ENCODE measurements at places on chromosomes 2 and 18.

GRCh38 chr2:45436456-45436855, 174.6 kb downstream of the SRBD1 start:
- ATAC-seq = no peak

- no peak for ATAC-seq
These were observed 5.1 kb upstream of the MARCO start for GRCh38 chr2:118936936-118937335.

DNA sequence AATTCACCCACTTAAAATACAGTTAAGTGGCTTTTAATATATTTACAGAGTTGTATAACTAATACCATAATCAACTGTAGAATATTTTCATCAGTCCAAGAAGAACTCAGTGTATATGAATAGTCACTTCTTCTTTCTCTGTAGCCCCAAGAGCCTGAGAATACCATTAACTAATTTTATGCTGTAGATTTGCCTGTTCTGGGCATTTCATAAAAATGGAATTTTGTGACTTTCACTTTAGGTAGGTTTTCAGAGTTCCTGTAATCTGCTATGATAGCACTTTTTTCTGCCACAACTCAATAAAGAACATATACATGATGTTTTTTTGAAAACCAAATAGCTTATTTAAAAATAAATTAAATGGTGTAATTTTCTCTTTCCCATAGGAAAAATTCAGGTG, 57.6 kb downstream of the CCDC102B start:
- no peak for ATAC-seq

DNA sequence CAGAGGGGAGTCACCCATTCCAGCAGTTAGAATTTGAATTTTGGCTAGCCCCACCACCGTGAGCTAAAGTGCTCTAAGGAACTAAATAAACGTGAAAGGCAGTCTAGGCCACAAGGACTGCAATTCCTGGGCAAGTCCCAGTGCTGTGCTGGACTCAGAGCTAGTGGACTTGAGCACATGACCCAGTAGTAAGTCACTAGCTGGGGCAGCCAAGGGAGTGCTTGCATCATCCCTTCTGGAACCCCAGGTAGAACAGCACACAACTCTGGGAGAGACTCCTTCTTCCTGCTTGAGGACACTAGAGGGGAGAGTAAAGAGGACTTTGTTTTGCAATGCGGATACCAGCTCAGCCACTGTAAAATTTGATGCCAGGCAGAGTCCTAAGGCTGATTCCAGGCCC, 672.2 kb downstream of the CPS1 start:
- no peak for ATAC-seq

GRCh38 chr2:223314811-223315210, 262.8 kb downstream of the KCNE4 start:
- ATAC-seq = no peak

- peak; percentile 75 for ATAC-seq
These were observed 65.8 kb downstream of the RBMS1 start for GRCh38 chr2:160427629-160428404.

GRCh38 chr2:11500702-11501303, 33.0 kb upstream of the GREB1 start:
- no peak for ATAC-seq

- no peak for ATAC-seq
These were observed 31.0 kb downstream of the NAT8 start for GRCh38 chr2:73611193-73611592.

DNA sequence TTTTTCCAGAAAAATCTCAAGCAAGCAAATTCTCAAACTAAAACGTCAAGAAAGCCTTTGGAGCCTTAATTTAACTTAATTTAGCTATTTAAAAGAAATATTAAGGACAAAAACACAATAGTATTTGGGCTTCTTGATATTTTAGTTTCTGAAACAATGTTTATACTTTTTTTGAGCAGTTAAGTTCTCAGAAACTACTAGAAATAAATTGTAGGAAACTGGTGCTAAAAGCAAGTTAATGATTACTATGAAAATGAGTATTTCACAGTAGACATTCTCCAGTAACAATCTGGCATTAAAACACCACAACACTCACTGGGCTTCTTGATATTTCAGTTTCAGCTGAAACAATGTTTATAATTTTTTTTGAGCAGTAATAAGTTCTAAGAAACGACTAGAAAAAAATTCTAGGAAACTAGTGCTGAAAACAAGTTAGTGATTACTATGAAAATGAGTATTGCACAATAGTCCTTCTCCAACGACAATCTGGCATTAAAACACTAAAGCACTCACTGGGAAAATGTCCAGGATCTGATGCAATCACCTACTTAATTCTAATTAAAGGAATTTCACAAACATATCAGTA, 45.1 kb downstream of the TRAK2 start:
- ATAC-seq = peak; percentile 78

- no peak for ATAC-seq
These were observed 246.5 kb downstream of the HAUS1 start for GRCh38 chr18:46350598-46351159.

- no peak for ATAC-seq
These were observed 417.5 kb upstream of the HS6ST1 start for GRCh38 chr2:128736046-128736688.

DNA sequence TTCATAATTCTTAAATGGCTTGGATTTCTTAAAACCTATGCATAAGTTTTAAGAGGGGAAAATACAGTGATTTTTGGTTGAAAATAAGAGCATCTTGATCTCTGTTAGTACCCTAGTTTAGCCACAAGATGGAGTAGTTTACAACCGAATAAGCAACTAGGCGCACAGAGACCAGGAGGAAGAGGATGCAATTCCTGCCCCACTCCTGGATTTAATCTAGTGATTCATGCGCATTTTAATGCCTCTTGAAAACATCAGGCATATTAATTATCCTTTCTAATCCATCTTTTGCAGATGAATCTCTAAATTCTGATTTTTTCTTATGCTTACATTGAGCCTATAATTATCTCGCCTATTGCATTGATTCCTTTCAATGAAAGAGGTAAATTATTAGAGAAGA, 76.7 kb downstream of the MRPS9 start:
- no peak for ATAC-seq

- ATAC-seq = no peak
These were observed 26.2 kb upstream of the LRRTM1 start for GRCh38 chr2:80330527-80331450.

DNA sequence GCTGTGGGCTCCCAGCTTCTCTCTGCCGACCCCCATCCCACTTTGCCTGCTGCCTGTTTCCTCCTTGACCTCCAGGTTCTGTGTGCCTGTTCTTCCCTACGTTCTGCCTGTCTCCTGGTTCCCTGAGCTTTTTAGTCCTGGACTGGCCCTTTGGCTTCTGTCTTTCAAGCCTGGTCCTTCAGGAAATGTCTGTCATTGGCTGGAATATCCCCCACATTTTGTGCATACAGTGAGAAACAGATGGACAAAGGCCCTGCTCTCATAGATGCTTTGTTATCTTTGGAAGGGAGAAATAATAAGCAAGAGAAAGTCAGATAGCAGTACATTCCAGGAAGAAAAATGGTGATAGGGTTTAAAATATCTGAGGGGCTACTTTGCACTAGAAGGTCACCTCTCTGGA, 5.7 kb downstream of the MGAT5 start:
- ATAC-seq = no peak

DNA sequence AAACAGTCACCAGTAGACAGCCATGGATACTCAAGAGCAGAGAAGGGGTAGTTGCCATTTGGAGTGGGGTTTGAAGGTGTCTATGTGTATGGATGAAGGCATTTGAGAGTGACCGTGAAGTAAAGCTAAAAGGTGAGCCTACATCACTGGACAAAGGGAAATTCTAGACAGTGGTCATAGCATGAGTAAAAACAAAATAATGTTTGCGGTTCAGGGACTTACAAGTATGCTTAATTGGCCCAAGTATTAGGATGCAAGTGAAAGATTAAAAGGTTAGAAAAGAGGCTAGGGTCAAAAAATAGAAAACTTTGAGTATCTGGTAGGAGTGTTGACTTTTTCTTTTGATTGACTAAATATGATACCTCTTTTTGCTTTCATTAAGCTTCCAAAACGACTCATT, 238.1 kb upstream of the SLC8A1 start:
- no peak for ATAC-seq

DNA sequence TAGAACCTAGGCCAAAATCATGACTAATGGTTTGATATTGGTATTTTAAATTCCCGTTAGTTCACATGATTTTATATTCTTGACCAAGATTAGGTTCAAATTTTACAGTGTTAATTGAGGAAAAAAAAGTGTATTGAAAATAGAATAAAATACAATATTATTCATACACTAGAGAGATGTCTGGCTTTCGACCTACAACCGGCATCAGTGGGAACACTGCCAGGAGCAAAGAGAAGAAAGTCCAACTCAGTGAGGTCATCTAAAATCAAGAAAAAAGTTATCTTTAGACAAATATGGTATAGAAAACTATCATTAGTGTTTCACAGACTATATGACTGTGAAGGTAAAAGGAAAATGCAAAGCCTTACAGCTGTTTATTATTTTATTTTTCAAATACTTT, 81.5 kb downstream of the PIGN start:
- ATAC-seq = no peak

GRCh38 chr2:27214941-27215340, 2.2 kb upstream of the CAD start:
- no peak for ATAC-seq

DNA sequence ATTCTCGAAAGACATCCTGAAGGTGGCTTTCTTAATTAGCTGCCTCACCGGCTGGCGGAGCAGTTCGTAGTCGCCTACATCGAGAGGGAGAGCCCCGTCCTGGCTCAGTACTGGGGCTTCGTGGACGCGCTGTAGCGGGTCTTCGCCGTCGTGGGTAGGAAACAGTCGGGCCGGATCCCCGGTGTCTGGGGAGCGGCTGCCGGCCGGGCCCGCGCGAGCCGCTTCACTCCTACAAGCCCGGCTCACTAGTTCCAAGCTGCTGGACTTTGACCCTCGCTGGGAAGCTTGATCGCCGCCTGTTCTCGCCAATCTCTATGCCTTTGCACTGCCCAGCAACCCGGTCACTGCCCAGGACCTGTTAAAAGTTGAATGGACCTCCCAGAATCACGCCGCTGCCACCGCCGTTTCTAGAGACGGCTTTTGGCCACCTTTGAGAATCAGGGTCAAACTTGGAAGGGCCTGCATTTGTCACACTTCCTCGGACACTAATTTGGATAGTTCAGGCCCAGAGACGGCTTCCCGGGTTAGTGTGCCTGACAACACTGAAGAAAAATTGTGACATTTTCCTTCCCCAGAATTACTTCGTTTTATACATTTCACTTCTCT, 41.4 kb upstream of the AKAIN1 start:
- peak; percentile 51 for ATAC-seq

DNA sequence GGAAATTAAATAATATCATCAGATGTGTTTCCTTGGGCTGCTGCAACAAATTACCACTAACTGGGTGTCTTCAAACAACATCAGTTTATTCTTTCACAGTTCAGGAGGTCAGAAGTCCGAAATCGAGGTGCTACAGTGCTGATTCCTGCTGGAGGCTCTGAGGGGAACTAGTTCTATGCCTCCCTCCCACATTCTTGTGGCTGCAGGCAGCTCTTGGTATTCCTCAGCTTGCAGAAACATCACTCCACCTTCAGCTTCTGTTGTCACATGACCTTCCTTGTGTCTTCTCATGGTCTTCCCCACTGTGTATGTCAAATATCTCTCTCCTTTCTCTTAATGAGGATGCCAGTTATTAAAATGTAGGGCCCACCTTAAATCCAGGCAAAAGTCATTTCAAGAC, 29.3 kb upstream of the DCC start:
- no peak for ATAC-seq

DNA sequence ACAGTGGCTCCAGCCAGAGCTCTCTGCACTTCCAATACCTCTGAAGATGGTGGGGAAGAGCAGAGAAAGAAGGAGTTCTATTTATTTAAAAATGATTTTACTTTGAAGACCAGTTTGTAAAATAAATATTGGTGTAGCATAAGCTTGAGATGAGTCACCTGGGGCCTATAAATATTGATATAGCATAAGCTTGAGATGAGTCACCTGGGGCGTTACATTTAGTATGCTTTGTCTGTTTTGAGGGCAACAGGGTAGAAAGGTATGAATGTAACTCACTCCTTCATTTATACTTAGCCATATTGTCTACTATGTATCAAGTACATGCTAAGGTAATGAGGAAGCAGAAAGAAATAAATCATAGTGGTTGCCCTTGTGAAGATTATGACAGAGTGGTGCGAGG, 7.7 kb upstream of the SULT1C4 start:
- ATAC-seq = no peak

Data from gastroesophageal sphincter (tissue), 4 donors.